ENCODE measurements at places on chromosomes 3 and 15.

DNA sequence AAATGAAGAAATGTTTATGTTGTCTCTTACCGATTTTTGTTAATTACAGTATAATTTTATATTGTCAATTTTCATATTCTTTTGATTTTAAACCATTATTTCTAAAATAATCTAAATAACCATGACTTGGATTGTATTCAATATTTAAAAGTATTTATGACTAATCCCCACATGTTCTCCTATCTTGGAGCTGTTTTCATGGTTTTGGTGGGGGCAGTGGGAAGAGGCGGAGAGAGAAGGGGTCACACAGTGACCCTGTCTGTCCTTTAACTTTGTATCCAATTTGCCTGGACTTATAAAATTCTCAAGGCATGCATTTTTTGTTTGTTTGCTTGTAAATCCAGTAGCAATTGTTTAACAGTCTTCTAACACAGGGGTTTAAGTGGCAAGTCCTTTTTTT, 407.4 kb downstream of the NTRK3 start:
- ATAC-seq = no peak

DNA sequence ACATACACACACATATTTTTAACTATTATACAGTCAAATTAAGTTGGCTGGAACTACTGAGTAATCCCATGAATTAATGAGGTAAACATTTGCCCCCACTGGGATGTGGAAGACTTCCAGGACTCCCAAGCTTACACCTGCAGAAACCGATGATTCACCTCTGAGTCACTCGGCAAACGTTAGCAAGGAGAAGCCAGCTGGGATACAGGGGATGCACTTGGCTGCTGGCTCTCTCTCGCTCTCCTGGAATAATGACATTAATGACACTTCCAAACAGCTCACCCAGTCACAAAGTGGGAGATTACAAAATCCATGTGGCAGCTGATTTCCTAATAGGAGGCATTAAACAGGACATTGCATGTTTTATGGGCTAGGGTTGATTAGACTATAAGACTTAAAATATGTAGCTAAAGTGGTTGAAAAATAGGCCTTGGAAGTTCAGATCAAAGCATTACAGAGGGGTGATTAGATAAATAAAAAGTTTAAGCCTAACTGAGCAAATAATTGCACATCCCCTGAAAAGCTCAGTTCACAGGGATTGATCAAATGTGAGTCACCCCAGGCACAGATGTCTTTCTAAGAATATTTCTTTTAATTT, 500.9 kb downstream of the SOX2 start:
- no peak for ATAC-seq

GRCh38 chr3:131447349-131447748, 55.4 kb downstream of the MRPL3 start:
- ATAC-seq = no peak

- no peak for ATAC-seq
These were observed 178.9 kb downstream of the SV2B start for GRCh38 chr15:91278951-91279350.

DNA sequence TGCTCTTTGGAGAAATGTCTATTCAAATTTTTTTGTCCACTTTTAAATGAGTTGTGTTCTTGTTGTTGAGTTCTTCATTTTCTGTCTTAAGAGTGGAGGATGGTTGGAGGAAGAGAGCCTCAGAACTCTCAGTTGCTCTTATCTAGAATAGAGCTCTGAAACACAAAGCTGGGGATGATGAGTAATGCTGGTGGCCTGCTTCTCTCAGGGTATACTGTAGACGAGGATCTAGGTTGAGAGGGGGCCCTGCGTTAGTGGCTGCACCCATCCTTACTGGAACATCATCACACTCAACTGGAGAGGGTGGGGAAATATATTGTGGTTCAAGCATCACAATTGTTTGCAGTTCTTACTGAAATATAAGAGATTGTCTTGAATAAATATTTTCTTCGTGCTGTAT, 1.8 kb downstream of the SPTSSB start:
- no peak for ATAC-seq

DNA sequence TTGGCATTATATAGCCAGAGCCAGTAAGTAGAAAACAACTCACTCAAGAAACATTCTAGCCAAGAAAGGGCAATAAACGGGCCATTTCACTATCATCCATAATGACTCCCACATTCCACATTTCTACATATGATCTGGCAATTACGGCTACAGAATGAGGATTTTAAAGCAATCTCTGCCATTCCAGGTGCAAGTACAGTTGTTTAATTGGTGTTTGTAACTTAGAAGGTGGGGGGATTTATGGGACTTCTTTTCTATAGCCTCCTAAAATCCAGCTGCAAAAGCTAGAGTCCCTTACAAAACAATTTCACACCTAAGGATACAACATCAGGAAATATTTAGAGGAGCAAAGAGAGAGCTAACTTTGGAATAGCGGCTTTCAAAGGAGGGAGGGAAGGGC, 295.4 kb upstream of the RORA start:
- ATAC-seq = no peak

DNA sequence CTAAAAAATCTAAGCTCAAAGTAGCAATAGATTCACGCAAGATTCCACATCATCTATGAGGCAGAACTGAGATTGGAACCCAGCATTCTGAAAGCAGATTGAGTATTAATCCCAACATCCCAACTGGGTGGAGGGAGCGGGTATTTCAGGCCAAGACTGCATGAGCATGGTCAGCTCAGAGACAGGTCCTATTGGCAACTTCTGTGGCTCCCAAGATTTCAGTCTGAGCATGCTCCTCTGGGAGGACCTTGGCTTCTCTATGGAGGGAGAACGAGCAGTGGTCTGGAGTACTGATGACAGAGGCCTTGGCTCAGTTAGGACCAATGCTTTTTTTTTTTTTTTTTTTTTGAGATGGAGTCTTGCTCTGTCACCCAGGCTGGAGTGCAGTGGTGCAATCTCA, 4.0 kb upstream of the ITGA11 start:
- no peak for ATAC-seq

DNA sequence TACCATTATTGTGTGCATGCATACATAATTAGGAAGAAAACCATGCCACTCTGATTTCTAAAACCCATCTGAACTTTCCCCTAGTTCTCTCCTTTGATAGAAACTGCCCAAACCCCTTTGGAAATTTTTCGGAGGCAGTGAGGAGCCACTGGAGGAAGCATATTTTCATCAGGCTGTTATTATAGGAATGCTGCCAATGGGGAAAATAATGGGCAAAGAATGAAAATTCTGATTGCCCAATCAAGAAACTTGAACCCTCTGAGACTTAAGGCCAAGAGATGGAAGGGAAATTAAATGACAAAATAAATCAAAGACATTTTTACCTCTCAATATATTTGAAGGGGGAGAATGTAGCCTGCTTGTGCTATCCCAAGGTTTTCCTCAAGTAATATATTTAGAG, 376.0 kb upstream of the PDZRN3 start:
- no peak for ATAC-seq

GRCh38 chr3:116950301-116951055, 240.9 kb downstream of the TUSC7 start:
- ATAC-seq = no peak

DNA sequence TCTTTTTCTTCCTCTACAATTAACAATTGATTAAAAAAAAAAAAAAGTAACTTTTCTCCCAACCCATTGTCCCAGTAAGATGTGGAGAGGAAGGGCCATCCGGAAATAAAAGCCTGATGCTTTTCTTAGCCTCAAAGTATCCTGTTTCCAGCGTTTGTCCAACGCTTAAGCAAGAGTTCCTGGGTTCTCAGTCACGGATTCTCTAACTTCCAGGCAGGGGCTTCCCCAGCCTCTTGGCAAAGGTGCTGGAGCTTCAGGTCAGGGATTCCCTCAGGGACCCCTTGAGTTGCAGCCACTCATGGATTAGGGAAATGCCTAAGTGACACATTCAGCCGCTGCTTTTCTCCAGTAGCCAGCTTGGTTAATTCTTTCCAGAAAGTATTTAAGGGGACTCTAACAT, 22.3 kb upstream of the C2CD4B start:
- no peak for ATAC-seq

DNA sequence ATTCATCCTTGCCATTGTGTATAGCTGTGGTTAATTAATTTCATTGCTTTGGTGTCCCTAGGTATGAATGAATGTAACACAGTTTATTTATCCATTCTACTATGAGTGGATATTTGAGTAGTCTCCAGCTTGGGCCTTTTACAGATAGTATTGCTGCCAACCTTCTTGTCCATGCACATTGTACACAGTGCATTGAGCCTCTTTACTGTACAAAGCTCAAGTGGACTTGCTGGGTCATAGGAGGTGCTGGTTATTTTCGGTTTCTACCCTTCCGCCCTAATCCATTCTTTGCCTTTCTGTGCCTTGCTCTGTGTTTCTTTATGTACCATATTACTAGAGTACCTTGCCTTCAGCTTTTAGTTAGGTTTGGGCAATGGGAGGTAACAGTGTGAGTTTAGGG, 60.7 kb downstream of the DUT start:
- ATAC-seq = no peak

DNA sequence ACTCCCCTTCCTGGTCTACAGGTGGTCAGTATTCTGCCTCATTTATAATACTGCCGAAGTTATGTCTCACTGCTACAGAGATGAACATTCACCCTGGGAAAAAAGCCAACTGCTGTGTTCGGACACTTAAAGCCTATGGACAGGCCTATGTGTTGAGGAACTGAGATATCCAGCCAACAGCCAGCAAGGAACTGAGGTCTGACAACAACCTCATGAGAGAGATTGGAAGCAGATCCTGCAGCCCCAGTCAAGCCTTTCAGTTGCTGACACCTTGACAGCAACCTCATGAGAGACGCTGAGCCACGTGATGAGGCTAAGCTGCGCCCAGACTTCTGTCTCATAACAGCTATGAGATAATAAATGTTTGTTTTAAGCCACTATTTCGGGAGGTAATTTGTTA, 18.2 kb upstream of the FHIT start:
- no peak for ATAC-seq

GRCh38 chr15:101045835-101046691, 126.9 kb downstream of the LRRK1 start:
- ATAC-seq = no peak

GRCh38 chr3:13062647-13063046, 10.6 kb downstream of the IQSEC1 start:
- no peak for ATAC-seq

DNA sequence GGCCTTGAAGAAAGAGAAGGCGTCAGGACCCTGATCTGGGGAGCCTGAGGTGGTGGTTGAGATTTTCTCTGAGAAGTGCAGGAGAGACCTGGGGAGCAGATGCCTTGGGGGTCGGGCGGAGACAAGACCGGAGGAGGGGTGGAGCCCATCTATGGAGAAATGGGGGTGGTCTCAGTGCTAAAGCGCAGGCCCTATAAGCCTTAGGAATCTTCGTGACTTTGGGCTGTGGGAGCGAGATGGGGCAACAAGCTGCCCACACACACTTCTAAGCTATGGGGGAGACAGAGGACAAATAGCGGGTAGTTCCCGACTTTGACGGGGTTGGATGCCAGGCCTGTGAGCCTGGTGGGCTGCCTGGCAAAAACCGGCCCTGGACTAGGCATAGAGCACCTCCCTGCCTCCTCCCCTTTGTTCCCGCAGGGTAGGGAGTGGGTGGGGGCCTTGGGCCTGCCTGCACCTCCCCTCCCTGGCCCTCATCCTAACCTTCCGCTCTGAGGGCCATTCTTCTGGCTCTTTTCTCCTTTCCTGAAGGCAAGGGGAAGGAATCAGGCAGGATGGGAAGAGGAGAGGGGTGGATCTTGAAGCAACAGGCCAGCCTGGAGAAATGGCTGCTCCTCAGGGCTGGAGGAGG, 880 bp downstream of the NISCH start:
- no peak for ATAC-seq

DNA sequence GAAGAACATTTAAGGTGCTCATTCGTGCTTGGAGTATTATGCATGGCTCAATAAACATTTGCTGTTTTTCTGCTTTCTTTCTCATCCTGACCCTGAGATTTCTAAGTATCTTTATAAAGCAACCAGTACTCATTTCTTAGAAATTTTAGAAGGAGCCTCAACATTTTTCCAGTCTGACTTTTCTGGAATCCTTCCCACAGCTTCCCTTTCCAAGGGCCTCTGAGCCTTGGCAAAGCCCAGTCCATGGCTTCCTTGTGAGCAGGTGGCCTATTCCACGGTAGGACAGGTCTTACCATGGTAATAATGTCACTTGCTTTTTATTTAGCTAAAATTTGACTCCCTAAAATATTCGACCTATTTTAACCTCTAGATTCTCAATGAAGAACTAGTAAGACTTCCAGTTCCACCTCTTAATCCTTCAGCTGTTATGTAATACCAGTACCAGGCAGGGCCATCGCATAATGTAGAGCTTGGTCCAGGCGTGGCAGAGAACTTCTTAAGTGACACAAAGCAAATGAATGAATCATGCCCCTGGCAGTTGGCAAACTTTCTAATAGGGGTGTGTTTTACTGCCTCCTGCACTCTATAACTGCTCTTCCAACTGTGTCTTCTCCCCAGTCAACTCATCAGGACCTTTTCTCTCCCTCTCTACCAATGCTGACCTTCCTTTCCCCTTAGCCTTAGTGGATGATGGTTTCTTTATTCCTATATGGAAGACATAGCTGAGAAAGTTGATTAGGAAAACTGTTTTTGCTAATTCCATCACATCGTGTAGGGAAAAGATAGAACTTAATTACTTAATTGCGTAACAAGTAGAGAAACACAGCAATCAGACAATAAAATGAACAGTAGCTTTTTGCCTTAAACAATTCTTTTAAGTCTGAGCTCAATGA, 894 bp upstream of the TM4SF4 start:
- ATAC-seq = no peak

- ATAC-seq = no peak
These were observed 5.8 kb downstream of the MYO9A start for GRCh38 chr15:72112116-72112515.

- no peak for ATAC-seq
These were observed 51.9 kb downstream of the IQGAP1 start for GRCh38 chr15:90439946-90440345.

DNA sequence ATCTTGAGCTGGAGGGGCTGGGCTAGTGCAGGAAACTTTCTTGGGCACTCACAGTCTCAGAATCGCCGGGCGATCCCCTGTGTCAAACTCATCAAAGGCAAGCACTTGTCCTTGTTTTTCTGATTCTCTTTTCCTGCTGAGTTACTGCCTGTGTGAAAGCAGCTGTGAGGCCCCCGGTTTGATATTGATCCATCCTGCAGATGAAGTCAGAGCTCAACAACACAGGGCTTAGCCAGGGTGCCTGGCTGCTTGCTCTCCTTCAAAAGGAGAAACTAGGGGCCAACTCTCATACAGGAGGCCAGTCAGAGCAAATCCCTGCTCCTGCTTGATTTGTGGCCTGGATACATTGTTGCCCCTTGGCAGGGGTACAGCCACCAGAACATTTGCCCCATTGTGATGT, 22.9 kb downstream of the CLSTN2 start:
- ATAC-seq = no peak

- ATAC-seq = no peak
These were observed 744.7 kb downstream of the EPHA3 start for GRCh38 chr3:89851974-89852621.

GRCh38 chr3:83496462-83496861, 1462.3 kb upstream of the CADM2 start:
- no peak for ATAC-seq
